ENCODE measurements at places on chromosomes 2 and 18.

DNA sequence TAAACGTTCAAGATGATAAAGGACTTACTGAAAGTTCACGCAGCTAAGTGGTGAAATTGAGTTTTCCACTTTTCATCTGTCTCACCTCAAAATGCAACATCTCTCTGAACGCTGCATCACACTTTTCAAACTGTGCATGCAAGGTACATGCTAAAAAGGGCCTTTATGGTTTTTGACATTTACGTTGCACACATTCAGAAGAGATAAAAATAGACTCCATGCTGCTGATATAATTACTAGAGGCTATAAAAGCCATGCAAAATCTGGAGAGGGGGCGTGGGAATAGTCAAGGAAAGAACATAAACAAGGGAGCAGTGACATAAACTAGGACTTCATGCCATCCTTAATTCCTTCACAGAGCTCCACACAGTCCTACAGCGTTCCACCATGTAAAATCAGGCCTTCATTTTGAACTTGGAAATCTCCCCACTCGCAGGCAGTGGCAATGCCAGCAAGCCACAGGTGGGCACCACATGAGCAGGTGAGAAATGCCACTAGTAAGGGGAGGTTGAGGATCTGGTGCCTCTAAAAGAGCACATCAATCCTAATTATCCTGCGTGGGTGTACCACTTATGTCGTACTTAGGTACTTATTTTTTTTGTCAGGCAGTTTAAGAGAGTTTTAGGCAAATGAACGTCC is 71.4 kb downstream of the ZEB2 start:
- DNase-seq = no peak

GRCh38 chr2:48787580-48787979 is 32.1 kb upstream of the LHCGR start:
- no peak for DNase-seq

- DNase-seq = no peak
These were observed 123.9 kb downstream of the ZNF532 start for GRCh38 chr18:58988600-58988999.

GRCh38 chr2:145267451-145267850 is 747.5 kb upstream of the ZEB2 start:
- no peak for DNase-seq

DNA sequence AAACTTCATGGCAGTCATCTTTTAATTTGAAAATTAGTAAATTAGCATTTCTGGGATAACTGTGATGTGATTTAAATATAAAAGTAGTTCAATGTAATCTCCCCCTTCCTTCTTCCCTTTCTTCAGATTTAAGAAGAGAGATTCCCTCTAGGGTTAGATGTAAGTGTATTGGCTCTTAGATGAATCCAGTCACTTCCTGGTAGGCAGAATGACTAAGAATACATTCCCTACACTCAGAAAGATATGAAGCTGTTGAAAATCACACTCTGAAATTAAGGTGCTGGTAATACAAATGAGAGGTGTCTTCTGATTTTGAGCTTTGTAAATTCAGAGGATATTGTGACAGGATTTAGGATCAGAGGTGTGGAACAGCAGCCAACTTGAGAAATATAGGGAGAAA is 71.6 kb downstream of the TDRD15 start:
- DNase-seq = no peak

DNA sequence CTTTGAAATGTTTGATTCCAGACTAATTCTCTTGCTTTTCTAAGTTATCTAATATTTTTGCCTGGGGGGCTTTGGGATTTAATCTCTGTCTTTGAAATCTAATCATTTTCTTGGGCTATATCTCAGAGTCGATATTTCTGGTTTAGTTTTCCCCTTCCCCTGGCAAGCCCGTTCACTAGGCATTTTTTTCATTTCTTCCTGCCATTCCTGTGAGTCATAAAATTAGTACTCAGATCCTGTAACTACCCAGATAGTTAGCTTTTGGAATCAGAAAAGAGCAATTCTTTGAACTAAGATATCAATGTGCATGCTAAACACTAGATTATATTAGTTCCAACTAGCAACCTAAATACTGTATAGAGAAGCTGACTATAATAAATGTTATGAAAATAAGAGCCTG is 29.4 kb upstream of the RNF149 start:
- no peak for DNase-seq

- no peak for DNase-seq
These were observed 37.0 kb downstream of the DAW1 start for GRCh38 chr2:227908266-227909054.

- no peak for DNase-seq
These were observed 6.0 kb downstream of the SLC39A10 start for GRCh38 chr2:195663007-195663406.

DNA sequence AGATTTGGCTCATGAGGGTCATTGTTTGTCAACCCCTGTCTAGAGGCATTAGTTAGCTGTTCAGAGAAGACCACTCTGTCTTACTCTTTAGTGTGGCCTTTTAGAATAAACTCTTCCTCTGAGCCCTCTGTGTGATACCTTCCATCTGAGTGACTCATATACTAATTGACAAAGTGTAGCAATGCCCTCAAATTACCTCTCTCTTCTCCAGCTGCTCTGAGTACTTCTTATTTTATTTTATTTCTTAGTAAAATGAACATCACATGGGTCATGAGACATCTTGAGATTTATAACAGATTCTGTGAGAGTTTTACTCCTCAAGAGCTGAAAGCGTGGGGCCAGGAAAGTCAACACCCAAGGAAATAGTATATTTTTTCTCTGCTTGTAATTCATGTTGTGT is 67.4 kb downstream of the KCTD18 start:
- DNase-seq = no peak

GRCh38 chr2:45466053-45466452 is 145.0 kb downstream of the SRBD1 start:
- DNase-seq = no peak

- DNase-seq = no peak
These were observed 44.7 kb upstream of the DNAH7 start for GRCh38 chr2:196113061-196113974.

- DNase-seq = no peak
These were observed 131.9 kb downstream of the MYO1B start for GRCh38 chr2:191376981-191377629.

DNA sequence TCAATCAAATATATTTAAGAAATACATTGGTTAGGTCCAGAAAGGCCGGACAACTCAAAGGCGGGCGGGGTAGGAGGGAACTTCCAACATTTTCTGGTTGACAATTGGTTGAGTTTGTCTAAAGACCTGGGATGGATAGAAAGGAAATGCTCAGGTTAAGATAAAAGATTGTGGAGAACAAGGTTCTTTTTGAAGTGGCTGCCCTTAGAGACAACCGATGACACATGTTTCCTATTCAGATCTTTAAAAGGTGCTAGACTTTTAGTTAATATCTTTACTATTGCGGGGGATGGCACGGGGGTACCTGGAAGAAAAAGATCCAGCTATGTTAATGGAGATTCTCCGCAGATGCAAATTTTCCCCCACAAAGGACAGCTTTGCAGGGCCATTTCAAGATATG is 10.0 kb upstream of the AP1S3 start:
- no peak for DNase-seq

DNA sequence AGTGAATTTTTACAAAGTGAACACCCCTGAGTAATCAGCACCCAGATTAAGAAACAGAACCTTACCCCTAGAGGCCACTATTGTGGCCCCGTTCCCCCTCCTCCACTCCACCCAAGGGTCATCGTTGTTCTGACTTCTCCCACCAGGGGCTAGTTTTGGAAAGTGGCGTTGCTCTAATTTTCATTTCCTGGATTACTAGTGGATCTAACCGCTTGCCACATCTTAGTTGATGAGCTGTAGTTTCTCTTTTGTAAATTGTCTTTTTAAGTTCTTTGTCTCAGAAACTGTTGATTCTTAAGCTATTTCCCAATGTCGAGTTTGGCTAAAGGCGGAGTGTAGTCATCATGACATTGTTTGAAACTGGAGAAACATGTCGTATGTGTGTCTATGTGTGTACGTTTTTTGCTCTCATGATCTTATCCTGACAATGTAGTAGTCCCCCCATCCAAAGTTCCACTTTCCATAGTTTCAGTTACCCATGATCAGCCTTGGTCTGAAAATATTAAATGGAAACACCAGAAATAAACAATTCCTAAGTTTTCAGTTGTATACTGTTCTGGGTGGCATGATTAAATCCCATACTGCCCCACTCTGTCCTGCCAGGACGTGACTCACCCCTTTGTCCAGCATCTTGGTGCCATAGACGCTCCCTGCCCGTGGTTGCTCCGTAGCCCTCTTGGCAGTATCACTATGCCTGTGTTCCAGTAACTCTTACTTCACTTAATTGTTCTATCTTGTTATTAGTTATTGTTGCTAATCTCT is 71.0 kb upstream of the SP3 start:
- no peak for DNase-seq

DNA sequence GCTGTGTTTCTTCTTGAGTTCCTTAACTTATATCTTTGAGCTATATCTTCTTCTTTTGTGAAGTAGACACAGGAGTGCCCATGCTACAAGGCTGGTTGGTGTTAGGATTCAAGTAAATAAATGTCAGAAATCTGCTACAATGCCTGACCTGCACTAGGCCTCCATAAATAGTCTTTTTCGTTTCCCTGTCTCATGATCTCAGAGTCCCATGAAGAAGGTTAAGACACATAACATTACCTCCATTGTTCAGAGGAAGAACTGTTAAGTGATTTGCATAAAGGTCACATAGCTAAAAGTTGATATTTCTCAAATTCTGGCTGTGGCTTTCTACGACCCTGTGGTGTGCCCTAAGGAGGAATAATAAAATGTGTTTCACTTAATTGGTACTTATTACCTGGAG is 228.4 kb downstream of the KCNS3 start:
- DNase-seq = no peak

GRCh38 chr2:127508631-127509034 is 17.7 kb downstream of the IWS1 start:
- DNase-seq = no peak

GRCh38 chr2:144522897-144523595 is 3.1 kb upstream of the ZEB2 start:
- DNase-seq = no peak

DNA sequence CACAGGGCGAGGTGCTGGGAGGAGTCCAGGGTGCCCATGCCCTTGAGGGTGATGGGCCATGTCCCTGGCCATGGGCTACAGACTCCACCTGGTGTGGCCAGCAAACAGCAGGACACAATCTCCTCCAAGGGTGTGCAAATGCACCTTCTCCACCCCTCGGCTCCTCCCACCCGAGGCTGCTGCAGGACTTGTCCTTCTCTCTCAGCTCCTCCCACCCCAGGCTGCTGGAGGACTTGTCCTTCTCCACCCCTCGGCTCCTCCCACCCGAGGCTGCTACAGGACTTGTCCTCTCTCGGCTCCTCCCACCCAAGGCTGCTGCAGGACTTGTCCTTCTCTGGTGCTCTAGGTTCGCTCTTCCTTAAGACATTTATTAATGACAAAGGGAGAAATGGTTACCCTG is 57.3 kb upstream of the SNTG2 start:
- no peak for DNase-seq

DNA sequence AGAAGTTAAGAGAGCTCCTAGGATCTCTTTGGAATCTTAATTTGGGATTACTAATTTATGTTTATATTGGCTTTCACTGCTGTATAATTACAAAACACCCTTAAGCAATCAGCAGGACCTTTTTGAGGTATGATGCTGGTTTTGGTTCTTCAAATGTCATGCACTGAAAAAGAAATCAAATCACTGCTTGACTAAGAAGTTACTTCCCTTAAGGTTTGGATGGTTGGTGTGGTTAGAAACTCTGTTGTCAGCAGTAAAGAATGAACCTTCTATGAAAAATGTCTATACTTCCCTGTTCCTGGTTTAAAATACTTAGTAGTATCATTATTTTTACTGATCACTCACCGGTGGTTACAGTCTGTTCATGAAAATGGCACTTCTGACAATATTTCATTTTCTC is 5.5 kb downstream of the COLEC12 start:
- DNase-seq = no peak

- DNase-seq = no peak
These were observed 65.3 kb downstream of the HAUS1 start for GRCh38 chr18:46169464-46169941.

DNA sequence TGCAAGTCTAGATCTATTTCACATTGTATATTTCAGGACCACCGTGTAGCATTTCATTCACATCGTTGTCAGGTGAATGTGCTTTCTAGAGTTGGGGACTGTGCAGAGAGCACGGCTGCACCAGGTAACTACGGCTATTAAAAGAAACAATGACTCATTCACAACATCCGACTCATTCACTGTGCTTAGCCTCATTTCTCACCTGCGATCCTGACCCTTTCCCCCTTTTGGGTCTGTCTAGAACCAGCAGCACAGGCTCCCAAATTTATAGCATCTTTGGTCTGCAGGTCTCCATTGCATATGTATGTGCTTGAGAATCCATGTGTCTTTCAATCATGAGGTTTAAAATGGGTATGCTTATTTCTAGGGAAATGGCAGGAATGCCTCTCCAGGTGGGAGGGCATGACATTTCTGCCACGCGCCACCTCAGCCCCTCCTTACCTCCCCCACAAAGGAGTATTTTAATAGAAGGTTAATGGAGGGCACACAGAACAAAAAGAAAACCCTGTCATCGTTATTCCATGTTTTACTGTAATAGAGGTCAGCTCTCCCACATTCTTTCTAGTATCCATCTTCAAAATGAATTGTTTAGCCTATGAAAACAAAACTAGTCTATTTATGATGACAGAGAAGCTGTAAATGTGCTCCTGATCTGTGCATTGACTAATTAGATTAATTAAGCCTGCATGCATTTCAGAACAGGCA is 246.7 kb upstream of the EPHA4 start:
- no peak for DNase-seq

DNA sequence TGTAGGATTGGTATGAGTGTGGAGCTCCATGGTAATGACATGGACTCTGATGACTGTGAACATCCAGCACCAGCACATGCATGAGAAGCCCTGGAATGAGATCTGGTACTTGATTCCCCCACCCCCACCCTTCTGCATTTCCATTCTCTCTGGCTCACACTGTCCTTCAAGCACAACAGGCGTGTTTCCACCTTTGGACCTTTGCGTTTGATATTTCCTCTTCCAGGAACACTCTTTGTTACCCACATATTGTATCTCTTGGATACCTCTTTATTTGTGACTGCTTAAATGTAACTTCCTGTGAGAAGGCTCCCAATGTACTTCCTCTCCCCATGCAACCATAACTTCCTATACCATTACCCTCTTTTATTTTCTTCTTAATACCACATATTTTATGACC is 263.8 kb downstream of the HNMT start:
- DNase-seq = no peak

DNA sequence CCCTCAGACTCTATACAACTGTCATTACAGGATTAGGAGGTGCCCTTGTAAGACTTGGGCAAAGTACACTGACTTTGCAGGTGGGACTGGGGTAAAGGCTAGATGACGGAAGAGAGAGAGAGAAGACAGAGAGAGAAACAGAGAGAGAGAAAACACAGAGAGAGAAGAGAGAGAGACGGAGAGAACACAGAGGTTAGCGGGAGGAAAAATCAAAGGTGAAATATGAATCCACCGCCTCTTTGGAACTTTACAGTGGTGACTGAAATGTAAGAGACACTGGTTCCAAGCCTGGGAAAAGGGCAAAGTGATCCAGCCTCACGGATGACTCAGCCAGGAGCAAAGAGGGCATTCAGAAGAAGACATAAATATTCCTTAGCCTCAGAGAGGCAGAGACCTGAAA is 25.1 kb upstream of the CAB39 start:
- DNase-seq = no peak

GRCh38 chr18:77012806-77013541 is 119.6 kb downstream of the MBP start:
- no peak for DNase-seq

GRCh38 chr2:219630770-219631405 is 3.5 kb downstream of the SLC4A3 start:
- DNase-seq = no peak

- DNase-seq = no peak
These were observed 42.3 kb upstream of the MRPL33 start for GRCh38 chr2:27729198-27729597.

- DNase-seq = no peak
These were observed 734 bp downstream of the SLC25A12 start for GRCh38 chr2:171893196-171893823.

Measured in T-helper 22 cell (primary cell).